GOT3 (cell line): ENCODE measurements at places on chromosomes 2 and 18.

DNA sequence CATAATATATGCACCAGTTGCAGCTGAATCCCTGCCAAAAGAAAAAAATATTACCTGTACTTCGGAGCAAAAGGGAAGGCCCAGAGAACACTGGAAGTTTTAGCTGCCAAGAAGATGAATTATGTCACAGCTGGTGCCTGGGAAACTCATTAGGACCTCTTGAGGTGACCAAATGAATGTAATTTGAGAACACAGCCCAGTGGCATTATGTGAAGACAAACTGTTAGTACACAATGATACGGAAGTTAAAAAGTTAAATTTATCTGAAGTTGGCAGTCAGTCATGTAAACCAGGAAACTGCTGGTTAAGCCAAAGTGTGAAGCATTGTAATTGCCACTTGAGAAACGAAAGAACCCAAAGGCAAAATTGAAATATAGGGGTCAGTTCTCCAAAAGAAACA, 80.7 kb downstream of the EML4 start:
- no peak for DNase-seq

- no peak for DNase-seq
These were observed 59.3 kb downstream of the ETAA1 start for GRCh38 chr2:67456428-67456827.

DNA sequence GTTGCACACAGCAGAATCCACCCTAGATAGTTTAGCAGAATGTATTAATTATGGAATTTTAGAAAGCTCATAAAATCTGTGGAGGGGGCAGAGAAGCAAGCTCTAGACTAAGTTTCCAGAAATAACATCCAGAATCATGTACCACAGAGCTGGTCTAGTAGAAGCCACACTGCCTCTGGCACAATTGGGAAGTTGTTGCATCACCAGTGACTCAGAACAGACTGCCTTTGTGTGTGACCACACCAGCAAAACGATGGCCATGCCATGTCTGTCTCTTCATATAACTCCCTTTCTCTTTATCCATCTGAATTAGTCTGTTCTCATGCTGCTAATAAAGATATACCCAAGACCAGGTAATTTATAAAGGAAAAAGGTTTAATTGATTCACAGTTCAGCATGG, 158.9 kb downstream of the CCDC148 start:
- DNase-seq, result no peak

DNA sequence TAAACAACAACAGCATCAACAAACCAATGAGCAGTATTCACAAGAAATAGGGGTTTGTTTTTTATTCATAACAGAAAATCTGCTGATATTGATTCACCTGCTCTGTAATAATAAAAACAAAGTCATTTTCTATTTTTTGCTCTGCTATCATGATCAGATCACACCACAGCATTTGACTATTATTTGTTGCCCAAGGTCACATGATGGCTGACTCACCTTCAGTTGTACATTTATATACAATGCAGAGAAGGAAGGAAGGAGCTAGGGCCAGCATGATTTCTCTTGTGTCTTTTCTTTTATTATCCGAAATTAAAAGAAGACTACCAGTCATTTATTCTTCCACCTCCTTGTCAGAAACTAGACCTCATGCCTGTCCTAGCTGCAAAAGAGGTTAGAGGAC, 1427.7 kb upstream of the CELF4 start:
- DNase-seq, result no peak

DNA sequence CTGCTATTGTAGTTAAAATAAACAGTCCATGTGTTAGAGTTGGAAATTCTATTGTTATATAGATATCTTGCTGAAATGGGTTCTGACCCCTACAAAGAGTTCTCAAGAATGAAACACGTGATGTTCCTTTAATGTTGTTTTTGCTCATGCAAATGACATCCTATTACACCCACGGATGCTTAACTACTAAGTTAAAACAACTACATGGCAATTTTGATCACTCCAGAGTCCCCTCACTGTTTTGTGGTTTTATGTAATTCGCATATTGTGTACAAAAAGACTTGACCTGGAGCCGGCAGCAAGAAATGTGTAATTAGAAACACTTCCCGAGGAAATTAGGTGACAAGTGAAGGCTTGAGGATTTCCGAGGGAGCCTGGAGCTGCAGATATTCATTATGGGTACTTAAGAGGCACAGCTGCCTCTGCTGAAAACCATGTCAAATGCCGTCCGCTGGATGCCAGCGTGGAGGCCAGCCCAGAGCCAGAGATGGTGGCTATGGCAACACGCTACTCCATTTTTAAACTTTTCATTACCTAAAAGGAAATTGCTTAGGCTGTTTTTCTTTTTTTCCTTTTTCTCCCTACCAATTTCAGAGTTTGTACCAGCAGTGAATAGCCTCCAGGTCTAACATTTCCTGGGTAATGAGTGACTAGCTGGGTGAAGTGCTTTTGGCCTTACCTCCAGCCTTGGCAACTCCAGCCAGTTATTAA, 21.0 kb upstream of the CABLES1 start:
- no peak for DNase-seq

DNA sequence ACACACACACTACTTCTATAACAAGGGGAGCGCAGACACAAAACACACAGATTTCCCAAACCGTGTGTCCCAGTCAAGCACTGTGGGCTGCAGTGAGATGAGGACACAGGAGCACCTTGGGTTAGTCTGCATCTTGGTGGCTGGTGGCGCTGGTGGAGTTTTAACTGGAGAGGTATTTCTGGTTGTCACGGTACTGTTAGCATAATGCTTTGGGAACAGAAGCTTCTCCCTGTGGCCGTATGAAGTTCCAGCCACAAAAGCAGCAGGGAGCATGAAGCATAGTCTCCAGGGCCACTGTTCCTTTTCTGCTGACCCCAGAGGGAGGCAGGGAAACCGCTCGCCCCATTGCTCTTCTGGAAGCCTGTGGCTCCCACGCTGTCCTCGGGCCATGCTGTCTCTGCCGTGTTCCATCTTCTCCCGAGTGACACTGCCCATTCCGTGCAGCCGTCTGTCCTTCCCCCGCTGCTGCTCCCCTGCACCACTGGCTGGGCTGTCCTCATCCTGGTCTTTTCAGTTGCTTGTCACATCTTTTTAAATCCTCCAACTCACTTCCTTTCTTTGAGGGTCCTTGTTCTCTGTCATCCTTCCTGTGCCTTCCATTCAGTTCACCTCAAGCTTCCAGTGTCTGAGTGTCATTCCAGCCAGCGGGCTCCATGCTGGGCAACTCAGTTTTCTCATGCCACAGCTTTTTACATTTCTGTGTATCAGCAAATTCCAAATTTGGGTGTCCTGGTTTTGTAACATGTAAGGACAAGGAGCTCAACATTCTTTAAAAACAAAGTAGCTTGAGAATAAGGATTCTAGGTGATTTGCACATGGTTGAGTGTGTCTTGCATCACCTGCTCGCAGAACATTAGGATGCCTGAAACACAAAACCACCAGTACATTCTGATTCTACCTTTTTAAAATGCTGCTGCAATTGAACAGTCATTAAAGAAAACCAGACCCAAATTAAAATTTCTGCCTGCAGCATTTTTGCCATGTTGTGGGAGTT, 125.0 kb downstream of the MTCL1 start:
- no peak for DNase-seq
